ENCODE measurements at places on chromosomes 12 and 14. TPM values are rescaled to one million over a fixed set of nuclear protein-coding genes. Genes with fewer than 3 reads are reported as not detected.

Gene NFATC4
- 20.9 TPM for polyA plus RNA-seq

Gene TCL1B
- polyA plus RNA-seq: 4.7 TPM

Gene KRT83
- not detected for polyA plus RNA-seq

Gene TMTC2
- 0.57 TPM for polyA plus RNA-seq

Gene CDKN3
- 86.8 TPM for polyA plus RNA-seq

Gene HOXC12
- polyA plus RNA-seq: not detected

Gene KRT71
- not detected for polyA plus RNA-seq

Gene SERPINA3
- polyA plus RNA-seq: not detected

Gene GARIN6
- polyA plus RNA-seq: not detected

Gene GLIPR1L1
- polyA plus RNA-seq: 4.4 TPM

Gene C12orf54
- polyA plus RNA-seq: not detected

Gene EIF4B
- 130 TPM for polyA plus RNA-seq

Gene ANO4
- 1.7 TPM for polyA plus RNA-seq

Gene TMEM229B
- 0.42 TPM for polyA plus RNA-seq

Gene CRADD
- polyA plus RNA-seq: 3.8 TPM

Gene RBMS2
- 9.2 TPM for polyA plus RNA-seq

Gene HOXC6
- not detected for polyA plus RNA-seq

Gene COL2A1
- 5.9 TPM for polyA plus RNA-seq

Gene CTSG
- not detected for polyA plus RNA-seq

Gene CLBA1
- polyA plus RNA-seq: 1.6 TPM

Gene MSI1
- 19.2 TPM for polyA plus RNA-seq

Gene SPRYD3
- 4.3 TPM for polyA plus RNA-seq

Gene C1S
- 5.1 TPM for polyA plus RNA-seq

Gene ARHGEF25
- polyA plus RNA-seq: not detected

Gene ABHD4
- 40.6 TPM for polyA plus RNA-seq

Gene COPZ1
- polyA plus RNA-seq: 72.7 TPM

Gene CCDC38
- polyA plus RNA-seq: not detected
